ENCODE measurements at places on chromosomes 12 and 14. TPM values are rescaled to one million over a fixed set of nuclear protein-coding genes. Genes with fewer than 3 reads are reported as not detected.

Gene KRT77
- total RNA-seq, result not detected

Gene INHBC
- not detected for total RNA-seq

Gene SLC5A8
- not detected for total RNA-seq

Gene OTX2
- not detected for total RNA-seq

Gene TAS2R30
- 0.63 TPM for total RNA-seq

Gene RILPL1
- 17.4 TPM for total RNA-seq

Gene AMN
- not detected for total RNA-seq

Gene HOTAIR
- total RNA-seq, result 0.49 TPM

Gene GPR132
- total RNA-seq, result 0.38 TPM

Gene PDZRN4
- total RNA-seq, result not detected

Gene TAS2R20
- total RNA-seq, result 0.51 TPM

Gene COX14
- total RNA-seq, result 47.1 TPM

Gene GUCY2C
- total RNA-seq, result under 0.01 TPM

Gene CD163L1
- under 0.01 TPM for total RNA-seq

Gene CMTM5
- total RNA-seq, result not detected

Gene SERPINA12
- total RNA-seq, result not detected

Gene CDKN3
- 6.5 TPM for total RNA-seq

Gene DENND5B
- total RNA-seq, result 16.7 TPM
